ENCODE measurements at places on chromosomes 4 and X.

GRCh38 chrX:30874851-30875250 is 14.2 kb downstream of the TAB3 start:
- no peak for DNase-seq

DNA sequence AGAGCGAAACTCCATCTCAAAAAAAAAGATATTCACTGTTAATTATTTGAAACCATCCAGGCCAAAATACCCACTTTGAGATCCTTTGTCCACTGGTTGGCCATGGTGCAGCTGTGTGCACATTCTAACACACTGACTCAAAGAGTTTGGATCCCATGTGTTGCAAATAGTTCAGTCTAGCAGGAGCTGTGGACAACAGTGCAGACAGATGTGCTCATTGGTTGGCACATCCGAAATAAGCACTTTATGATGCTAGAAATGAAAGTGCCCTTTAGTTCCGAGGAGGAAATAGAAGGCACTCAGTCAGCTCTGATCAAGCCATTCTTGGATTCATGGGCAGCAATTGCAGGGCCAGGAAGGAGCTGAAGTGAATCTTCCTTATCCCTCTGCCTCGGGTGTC is 63.0 kb upstream of the TMEM150C start:
- no peak for DNase-seq

DNA sequence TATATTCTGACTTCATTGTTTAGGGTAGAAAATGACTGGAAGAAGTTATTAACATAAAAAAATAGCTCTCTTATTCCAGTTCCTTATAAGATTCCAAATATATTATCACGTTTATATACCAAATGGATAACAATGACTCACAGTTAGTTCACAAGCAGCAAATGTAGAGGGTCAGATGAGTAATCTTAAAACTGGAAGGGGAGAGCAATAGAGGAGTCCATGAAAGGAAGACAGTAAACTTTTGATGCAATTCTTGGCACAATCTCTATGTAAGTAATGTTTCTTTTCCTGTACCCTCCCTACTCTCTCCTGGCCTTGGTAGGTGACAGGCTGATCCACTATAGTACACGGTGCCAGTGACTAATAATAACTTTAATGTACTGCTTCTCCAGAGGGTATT is 259.0 kb upstream of the TRPC5 start:
- DNase-seq, result no peak

DNA sequence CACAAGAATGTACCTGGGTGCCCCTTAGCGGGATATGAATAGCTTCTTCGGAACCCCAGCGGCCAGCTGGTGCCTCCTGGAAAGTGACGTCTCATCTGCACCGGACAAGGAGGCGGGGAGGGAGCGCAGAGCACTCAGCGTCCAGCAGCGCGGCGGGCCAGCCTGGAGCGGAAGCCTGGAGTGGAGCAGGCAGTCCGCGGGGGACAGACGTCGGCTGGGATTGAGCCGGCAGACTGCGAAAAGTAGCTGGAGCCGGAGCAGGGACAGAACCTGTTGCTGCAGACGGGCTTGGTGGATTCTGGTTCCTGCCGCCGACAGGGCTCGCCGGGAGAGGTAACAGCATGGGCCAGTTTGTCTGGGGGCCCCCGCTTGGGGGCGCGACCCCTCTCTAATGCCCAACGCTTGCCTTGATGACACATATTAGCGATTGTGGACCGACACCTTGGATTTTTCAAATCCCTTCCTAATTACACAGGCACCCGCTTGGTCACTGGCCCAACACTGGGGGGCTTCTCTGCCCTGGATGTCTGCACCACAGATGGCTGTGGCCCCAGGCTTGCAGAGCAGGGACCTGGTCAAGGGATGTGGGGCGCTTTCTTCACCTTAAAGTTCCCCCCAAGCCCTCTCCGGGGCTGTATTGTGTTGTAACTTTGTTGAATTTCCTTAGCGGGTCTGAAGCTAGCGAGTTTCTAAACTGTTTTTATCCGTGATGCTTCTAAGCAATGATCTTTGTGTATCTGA is at the start of gene NPFFR2:
NPFFR2 (plus strand) TSS at position 133 of the 741 bp plus-strand sequence. CDS start 96,592 bp downstream, outside the sequence.
- no peak for DNase-seq

- peak; percentile 36 for DNase-seq
Observed at GRCh38 chrX:41085512-41085877, 250 bp downstream of the USP9X start.

GRCh38 chr4:151604238-151604637 is 156.6 kb downstream of the GATB start:
- DNase-seq, result no peak

- DNase-seq, result no peak
Observed at GRCh38 chr4:186826846-186827533, 103.3 kb upstream of the FAT1 start.

- DNase-seq, result no peak
Observed at GRCh38 chr4:69830560-69831269, 29.2 kb downstream of the SULT1E1 start.

GRCh38 chr4:102511830-102512605 is 10.9 kb downstream of the NFKB1 start:
- no peak for DNase-seq

- no peak for DNase-seq
Observed at GRCh38 chrX:138763761-138764160, 52.2 kb upstream of the FGF13 start.

DNA sequence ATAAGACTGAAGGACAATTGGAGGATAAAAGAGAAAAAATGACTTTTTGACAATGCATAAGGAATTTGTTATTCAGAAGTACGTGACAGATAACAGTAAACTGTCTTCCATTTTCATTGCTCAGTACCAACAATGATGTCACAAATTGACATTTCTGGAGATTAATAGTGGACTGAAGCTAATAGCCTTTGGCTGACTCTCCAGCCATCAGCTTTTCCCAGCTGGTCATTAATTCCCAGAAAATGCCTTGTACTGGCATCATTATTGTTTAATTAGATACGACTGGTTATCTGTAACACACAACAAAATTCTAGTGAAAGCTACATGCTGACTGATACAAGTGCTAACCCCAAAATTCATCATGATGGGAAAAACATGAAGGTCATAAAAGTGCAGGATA is 147.9 kb upstream of the FGF13 start:
- no peak for DNase-seq

GRCh38 chrX:46325312-46325877 is 219.8 kb downstream of the ZNF674 start:
- peak; percentile 70 for DNase-seq

DNA sequence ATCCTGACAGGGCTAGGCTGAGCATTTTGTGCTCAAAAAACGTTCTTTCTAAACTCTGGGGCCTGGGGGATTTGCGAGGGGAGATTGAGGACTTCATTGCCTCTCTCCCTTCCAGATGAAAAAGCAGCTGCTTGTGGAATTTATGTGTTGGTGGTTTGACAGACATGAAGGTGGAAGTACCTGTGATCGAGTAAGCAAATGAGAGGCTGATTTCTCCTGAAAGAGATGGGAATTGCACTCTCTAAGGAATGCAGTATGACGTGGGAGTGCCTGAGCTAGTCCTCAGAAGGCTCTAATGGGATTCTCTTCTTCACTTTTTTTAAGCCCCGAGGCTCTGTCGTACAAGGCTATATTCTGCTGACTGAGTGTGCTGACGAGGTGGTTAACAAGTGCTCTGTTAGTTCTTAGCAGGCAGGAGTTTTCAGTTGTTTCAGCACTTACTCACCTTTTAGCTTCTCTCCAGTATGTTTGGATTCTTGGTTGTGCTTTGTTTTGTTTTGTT is 426.8 kb upstream of the CNKSR2 start:
- DNase-seq, result no peak

- no peak for DNase-seq
Observed at GRCh38 chr4:2991243-2991642, 27.9 kb downstream of the GRK4 start.

- DNase-seq, result no peak
Observed at GRCh38 chr4:152344001-152344400, 191.9 kb downstream of the FBXW7 start.

- DNase-seq, result no peak
Observed at GRCh38 chr4:6907658-6908191, 1.9 kb upstream of the TBC1D14 start.

- DNase-seq, result no peak
Observed at GRCh38 chr4:123802082-123802645, 405.6 kb downstream of the SPRY1 start.

DNA sequence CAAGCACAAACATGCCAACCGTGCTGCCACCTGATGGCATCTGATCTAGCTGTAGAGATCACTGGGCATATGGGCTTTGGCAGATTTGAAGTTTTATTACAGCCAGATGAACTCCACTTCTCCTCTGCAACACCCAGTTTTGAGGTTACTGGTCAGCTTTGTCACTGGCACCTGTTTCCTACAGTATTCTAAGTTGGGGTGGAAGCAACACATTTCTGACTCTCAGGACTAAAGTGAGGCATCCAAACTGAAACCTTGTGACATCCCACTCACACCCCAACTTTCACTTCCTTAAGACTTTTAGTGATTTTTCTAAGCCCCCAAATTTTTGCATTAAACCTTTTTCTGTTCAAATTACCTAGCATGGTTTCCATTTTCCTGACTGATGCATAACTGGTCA is 115.1 kb upstream of the PCDH18 start:
- no peak for DNase-seq

GRCh38 chrX:111006116-111006515 is 89.9 kb upstream of the PAK3 start:
- DNase-seq, result no peak

DNA sequence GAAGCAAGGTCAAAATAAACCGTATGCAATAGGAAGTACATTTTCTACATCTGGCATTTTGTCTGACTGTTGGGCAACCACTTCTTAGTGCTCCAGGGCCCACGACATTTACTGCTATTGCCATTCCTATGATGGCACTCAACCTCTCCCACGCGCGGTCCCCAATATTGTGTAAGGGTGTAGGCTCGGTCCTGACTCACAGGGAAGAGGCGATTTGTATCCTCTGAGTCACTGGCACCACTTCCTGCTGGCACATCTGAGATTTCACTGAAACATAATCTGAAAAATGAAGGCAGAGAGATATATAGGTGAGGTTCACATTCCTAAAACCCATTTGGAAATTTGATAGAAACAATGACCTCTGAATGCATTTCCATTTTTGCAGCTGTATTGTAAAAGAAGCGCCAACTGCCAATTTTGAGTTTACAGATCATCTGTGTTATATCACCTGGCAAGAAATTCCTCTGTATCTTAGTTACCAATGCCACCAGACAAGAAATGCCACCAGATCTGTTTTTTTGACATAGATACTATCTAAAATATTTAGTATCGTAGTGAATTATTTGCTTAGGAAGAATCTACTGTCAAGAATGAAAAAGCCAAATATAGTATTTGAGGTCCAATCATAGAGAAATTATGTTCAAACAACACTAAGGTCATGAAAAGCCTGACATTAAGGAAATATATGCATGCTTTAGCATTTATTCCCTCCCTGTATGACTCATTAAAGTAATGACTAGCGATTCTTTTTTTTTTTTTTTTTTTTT is 9.8 kb downstream of the EREG start:
- DNase-seq, result no peak

GRCh38 chr4:61094854-61095598 is 105.1 kb upstream of the ADGRL3 start:
- DNase-seq, result no peak

DNA sequence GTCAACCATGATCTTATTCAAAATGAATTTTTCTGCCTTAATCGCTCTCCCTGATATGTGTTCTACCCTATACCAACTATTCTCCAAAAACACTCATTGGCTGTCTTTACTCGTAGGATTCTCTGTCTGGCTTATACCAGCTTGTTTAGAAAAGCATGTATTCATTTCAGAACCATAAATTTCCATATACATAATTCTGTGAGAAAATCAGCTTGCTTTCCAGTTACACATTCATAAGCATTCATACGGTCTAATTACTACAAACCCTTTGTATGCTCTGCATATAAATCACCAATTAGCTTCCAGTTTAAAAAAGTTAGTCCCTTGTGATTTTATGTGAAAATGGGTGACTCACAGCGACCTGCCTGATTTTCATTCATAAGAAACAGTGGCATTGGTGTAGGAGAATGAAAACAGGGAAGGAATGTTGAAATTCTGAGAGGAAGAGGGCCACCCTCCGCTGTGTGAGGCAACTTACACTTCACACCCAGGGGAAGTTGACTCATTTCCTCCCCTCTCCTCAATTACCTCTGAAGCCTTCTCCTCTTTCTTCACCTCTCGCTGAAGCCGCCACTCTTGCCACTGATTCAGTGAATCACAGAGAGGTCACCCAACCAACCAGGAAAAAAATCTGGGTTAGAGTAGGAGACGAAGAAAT is 63.3 kb downstream of the MEPE start:
- DNase-seq, result no peak

- no peak for DNase-seq
Observed at GRCh38 chr4:184940500-184940899, 77.8 kb upstream of the HELT start.

- no peak for DNase-seq
Observed at GRCh38 chr4:40124690-40125089, 68.0 kb downstream of the N4BP2 start.

GRCh38 chrX:8783097-8783713 is 18.0 kb downstream of the FAM9A start:
- peak; percentile 1 for DNase-seq

DNA sequence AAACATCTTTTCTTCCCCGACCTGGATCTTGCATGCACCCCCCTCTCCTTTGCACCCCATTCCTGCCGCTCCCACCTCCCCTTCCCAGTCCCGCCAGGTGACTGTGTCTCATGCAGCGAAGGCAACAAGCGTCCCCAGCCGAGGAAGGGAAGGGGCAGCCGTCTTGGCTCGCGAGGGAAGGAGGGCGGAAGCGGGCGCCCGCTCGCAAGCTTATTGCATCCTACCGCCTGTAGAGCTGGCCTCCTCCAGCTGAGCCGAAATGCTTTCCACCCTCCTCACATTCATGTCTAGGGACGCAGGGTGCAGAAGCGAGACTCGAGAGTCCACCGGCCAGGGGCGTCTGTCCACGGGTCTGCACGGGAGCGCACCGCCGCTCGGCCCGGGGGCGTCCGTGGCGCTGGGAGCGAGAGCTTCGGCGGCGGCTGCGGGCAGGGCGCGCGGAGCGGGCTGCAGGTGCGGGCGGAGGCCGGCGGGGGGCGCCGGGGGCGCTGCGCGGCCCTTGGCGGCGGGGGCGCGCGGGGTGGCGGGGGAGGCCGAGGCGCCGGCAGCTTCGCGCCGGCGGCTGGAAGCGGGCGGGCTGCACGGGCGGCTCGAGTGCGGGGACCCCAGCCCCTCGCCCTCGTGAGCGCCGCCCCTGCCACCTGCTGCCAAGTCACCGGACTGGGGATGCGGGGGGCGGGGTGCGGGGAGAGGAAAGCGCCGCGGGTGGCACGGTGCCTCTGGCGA is at the start of gene KCNIP4:
KCNIP4 (minus strand) TSS at position 426 of the 726 bp plus-strand sequence.
- no peak for DNase-seq

Data from stimulated activated CD4-positive, alpha-beta T cell treated with anti-CD3 and anti-CD28 coated beads, Interleukin-2, amount 100 ng/mL, for 4 hours (primary cell).